Thoracic aorta (tissue), 2 donors: ENCODE measurements at places on chromosomes 16 and 17.

DNA sequence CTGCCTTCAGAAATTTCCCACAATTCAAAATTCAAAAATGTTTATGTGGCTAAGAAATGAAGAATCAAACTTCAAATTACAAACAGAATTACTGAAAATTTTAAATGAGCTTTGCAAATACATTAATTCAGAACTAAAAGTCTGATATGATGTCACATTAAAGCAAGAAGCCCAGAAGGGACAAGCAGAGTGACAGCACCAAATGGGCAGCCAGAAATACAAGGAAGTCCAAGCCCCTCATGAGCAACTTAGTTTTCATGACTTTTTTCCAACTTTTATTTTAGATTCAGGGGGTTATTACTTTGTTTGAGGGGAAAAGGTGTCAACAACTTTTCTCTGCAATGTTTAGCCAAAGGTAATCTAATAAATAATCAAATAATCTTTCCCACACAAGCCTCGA, 21.5 kb downstream of the UBE2G1 start:
- DNase-seq: no peak

DNA sequence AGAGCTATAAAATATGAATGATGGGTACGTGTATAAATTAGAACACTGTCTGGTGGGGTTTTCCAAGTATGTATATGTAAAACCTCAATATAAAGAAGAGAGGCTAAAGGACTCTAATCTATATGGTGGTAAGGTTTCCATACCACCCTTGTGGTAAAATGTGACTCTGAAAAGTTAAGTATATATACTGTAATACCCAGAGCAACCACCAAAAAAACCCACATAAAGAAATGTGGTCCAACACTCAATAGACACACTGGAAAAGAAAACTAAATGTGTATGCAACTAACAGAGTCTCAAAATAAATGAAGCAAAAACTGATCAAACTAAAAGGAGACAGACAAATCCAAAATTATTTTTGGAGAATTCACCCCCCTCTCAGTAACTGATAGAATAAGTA, 72.2 kb downstream of the XPO6 start:
- DNase-seq: no peak

DNA sequence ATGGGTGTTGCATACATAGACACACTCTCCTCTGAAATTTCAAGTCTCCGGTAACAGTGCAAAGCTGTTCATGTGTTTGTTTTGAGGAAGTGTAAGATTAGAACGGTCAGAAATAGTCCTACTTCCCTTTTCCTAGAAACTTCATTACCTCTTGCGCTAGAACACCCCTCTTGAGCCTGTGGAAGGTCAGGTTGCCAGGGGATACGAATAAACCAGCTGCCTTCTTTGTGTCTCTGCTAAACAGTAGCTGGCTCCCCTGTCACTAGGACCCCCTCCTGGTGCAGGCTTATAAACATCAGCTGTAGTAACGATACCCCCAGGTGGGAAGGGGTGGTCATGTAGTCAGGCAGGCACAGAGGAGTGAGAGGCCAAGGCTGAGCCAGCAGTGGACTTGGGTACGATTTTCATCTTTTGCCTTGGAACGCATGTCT, 113.4 kb upstream of the RCVRN start:
- no peak for DNase-seq

DNA sequence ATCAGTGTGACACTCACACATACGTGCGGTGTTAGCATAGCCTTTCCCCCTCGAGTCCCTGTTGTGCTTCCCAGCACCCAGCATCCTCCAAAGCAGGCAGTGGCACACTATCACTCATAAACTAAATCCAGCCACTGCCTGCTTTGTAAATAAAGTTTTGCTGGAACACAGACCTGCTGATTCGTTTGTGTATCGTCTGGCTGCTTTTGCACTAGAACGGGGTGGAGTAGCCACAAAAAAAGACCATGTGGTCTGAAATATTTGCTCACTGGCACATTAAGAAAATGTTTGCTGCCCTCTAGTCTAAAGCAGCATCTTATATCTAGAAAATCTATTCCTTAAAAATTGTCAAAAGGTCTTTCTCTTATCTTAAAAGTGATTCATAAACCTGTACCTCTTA, 341.2 kb upstream of the ZFHX3 start:
- DNase-seq: no peak

GRCh38 chr17:55332296-55333041, 67.7 kb downstream of the HLF start:
- no peak for DNase-seq

GRCh38 chr17:46774108-46774737, 44.3 kb downstream of the WNT3 start:
- no peak for DNase-seq

DNA sequence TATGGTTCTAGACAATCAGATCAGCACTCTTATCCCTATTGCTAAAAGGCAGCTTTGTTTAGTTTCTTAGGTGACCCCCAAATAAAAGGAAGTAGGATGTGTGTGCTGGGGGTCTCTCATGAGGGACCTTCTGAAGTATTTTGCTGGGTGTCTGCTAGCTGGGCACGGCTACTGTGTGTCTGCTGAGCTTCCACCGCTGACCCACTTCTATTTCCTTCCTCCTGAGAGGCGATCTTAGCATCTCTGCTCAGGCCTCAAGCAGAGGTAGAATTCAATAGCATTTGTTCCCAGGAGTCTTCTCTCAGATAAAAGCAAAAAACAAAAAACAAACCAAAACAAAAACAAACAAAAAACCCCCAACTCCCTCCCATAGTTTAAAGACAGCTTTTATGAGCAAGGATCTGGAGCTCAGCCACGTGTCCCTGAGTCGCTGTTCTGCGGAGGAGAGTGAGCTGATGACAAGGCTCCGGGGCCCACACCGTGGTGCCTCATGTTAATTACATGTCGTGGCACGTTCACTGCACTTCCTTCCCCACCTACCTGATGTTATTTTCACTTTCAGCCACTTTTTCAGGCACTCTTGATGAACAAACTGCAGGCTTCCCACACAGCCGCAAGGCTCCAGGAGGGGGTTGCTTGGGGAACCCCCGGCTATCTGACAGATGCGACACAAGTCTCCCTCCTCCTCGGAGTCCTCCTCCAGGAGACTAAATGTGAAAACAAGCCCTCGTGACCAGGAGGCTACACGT, 83.5 kb downstream of the MARCHF10 start:
- DNase-seq: no peak

GRCh38 chr17:63295839-63296590, 150.1 kb downstream of the CYB561 start:
- DNase-seq: no peak

DNA sequence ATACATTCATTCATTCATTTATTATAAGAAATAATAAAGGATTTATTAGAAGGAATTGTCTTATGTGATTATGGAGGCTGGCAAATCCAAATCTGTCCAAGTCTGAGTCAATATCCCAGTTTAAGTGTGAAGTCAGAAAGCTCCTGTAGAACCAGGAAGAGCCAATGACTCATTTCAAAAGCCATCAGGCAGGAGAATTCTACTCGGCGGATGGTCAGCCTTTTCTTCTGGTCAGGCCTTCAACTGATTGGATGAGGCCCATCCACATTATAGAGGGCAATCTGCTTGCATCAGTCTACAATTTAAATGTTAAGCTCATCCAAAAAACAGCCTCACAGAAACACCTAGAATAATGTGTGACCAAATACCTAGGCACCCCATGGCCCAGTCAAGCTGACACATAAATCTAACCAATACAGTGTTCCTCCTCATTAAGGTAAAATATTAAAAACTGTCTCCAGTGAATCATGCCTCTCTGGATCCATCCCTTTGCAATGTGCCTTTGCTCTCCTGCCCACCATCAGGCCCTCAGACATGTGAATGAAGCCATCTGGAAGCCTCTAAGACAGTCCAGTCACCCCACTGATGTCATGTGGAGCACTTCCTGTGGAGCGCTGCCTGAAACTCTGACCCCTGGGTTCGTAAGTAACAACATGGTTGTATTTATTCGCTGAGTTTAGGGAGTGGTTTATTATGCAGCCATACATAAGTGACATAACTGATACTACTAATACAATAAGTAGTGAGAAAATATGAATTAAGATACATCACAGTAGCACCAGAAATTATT, 69.2 kb upstream of the WSB1 start:
- DNase-seq: no peak

DNA sequence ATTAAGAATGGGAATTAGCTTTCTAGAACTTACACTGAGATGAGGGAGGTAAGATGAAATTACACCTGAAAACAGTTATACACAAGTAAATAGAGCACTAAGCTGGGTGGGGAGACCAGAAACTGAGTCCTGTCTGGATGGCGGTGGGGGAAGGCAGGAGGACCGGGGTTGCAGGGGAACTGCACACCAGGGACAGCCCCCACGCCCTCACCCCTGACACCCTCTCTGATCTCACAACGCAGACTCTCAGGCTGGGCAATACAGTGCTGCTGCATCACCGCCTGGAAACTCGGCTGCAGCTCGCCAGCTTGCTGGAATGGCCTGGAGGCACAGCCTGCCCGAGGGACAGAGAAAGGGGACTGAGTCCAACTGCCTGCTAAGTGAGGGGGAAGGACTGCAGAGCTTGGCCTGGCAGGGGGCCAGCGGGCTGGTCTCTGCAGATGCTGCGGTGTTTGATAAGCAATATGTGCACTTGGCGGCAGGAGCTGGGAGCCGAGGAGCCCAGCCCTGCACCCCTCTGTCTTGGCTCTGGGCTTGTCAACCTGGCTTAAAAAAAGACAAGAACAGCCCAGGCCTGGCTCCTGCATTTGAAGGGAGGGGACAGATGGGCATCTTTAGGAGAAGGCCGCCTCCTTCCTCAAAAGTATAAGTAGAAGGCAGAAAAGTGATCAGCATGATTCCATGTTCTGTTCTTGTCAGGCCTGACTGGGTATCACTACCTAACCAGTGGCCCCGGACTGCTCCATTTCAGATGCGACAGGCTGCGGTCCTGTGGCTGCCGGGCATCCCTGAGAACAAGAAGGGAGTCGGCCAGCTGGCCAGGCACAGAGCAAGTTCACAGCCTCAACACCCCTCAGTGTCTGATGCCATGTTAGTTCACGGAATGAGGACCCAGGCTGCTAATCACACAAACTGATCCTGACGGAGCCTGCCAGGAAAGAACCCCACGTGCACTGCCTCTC, 30.2 kb downstream of the SPHK1 start:
- DNase-seq: peak; percentile 11

DNA sequence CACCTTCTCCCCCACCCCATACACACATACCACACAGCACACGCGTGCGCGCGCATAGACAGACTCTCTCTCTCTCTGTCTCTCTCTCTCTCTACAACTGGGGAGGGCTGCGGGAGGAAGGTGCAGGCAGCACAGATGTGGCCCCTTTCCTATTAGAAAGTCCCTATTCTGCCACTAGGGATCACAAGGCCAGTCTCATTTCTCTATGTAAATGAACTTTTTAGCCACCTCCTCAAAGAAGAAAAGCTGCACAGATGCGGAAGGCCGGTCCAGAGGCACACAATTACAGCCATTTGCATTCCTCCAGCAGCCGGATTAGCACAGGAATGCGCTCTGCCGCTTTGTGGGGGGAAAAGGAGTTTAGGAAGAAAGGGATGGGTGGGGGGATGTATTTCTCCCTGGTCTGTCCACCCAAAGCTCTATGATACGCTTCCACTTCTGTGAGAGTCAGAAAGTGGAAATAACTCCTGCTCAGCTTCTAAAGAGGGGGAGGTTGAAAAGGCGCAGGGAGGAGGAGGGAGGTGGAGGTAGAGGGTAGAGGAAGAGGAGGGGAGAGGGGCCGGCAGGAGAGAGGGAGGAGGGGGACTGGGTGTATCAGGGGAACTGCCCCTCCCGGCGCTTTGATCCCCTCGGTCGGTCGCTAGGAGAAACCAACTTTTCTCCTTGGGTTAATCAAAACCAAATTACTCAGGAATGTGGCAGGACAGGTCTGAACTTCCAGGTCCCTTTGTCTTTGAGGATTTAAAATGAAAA, 11.7 kb downstream of the ZFHX3 start:
- no peak for DNase-seq

DNA sequence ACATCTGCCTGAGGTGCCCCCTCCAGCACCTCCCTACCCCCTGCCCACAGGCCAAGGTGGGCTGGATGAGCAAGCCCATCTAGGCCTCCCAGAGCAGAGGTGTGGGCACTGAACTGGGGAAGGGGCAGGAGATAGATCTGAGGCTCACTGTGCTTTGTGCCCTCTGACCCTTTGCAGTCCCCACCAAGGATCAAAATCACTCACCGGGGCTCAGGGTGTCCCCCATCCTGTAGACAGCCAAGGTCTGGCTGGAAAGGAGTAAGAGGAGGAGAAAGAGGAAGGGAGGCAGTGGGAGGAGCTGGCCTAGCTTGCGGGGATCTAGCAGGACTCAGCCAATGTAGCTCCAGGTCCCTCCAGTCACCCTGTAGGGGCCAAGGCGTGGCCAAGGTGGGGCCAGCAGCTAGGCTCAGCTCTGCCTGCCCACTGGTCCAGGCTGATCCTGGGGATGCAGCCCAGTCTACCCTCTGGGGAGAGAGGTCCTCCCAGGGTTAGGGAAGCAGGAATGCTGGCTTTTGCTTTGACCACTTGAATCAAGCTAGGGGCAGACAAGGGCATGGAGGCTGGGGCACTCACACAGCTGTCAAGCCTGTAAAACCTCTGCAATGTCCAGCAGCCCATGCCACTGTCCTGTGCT, 1.8 kb downstream of the SLC12A4 start:
- DNase-seq: no peak

GRCh38 chr17:18246880-18247612, 11.5 kb downstream of the FLII start:
- no peak for DNase-seq

- DNase-seq: no peak
Observed at GRCh38 chr16:90008708-90009145, 10.5 kb downstream of the DBNDD1 start.

GRCh38 chr16:59635674-59636073, 901.6 kb upstream of the GOT2 start:
- DNase-seq: no peak

- DNase-seq: no peak
Observed at GRCh38 chr17:82876602-82877379, 37.0 kb upstream of the ZNF750 start.

- DNase-seq: no peak
Observed at GRCh38 chr17:77352996-77353395, 212.2 kb downstream of the SEC14L1 start.

GRCh38 chr17:50182783-50183420, 17.1 kb downstream of the SGCA start:
- DNase-seq: no peak

- no peak for DNase-seq
Observed at GRCh38 chr17:42659079-42659931, at the start of gene TUBG2. TUBG2 (plus strand) TSS chr17:42659284; CDS start chr17:42659504, 220 bp downstream.

- DNase-seq: no peak
Observed at GRCh38 chr17:82786427-82786826, 34.6 kb downstream of the TBCD start.

DNA sequence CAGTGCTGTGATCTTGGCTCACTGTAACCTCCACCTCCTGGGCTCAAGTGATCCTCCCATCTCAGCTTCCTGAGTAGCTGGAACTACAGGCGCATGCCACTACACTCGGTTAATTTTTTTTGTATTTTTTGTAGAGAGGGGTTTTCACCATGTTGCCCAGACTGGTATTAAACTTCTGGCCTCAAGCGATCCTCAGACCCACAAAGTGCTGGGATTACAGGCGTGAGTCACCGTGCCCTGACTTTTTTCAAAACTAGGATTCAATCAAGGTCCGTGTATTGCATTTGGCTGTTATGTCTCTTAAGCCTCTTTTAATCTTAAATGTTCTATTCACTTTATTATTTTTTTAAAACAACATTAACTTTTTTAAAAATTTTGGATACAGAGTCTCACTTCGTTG, 4.3 kb upstream of the CCL22 start:
- DNase-seq: no peak
